ENCODE measurements at places on chromosomes 3 and 15. TPM values are rescaled to one million over a fixed set of nuclear protein-coding genes. Genes with fewer than 3 reads are reported as not detected.

Gene ZKSCAN7
- 4.1 TPM for total RNA-seq

Gene GOLGA6A
- not detected for total RNA-seq

Gene RPL39L
- 29.4 TPM for total RNA-seq

Gene IDH2
- 45.0 TPM for total RNA-seq

Gene CPLX3
- total RNA-seq, result not detected

Gene NUP210
- total RNA-seq, result 0.05 TPM

Gene MASP1
- total RNA-seq, result 2.3 TPM

Gene C3orf49
- total RNA-seq, result not detected

Gene ALCAM
- total RNA-seq, result 93.7 TPM

Gene UROC1
- total RNA-seq, result not detected

Gene GOLGA6L4
- 0.16 TPM for total RNA-seq

Gene GUCA1C
- not detected for total RNA-seq

Gene ASB7
- total RNA-seq, result 8.6 TPM

Gene CRYBG3
- 12.1 TPM for total RNA-seq

Gene DLEC1
- total RNA-seq, result not detected

Gene SYNM
- total RNA-seq, result 71.3 TPM

Gene DNAJA4
- 0.09 TPM for total RNA-seq

Gene GOLGA8T
- total RNA-seq, result not detected

Gene SUSD5
- total RNA-seq, result 14.1 TPM

Gene NDUFB5
- total RNA-seq, result 181 TPM

Gene POPDC2
- not detected for total RNA-seq

Gene MORC1
- total RNA-seq, result not detected

Gene DAZL
- not detected for total RNA-seq

Gene XCR1
- total RNA-seq, result not detected

Gene TM4SF18
- total RNA-seq, result 2.4 TPM

Gene PAK6
- 0.09 TPM for total RNA-seq

Gene SMAD6
- total RNA-seq, result 46.4 TPM

Gene SERPINI2
- not detected for total RNA-seq

Gene PPP1R14D
- not detected for total RNA-seq

Gene SLC12A1
- not detected for total RNA-seq

Gene CACNA1D
- not detected for total RNA-seq

Gene SMCO1
- total RNA-seq, result not detected

Gene GABRR3
- not detected for total RNA-seq

Gene CEP152
- 19.5 TPM for total RNA-seq

Gene FOXB1
- not detected for total RNA-seq

Gene TCAIM
- total RNA-seq, result 18.6 TPM

Gene PLCH1
- total RNA-seq, result 0.28 TPM

Gene TATDN2
- total RNA-seq, result 6.7 TPM

Gene BCL2A1
- total RNA-seq, result not detected

Gene BOC
- 2.8 TPM for total RNA-seq

Gene OR4F15
- 0.03 TPM for total RNA-seq

Gene IL12A
- total RNA-seq, result 0.09 TPM

Gene TRIM42
- not detected for total RNA-seq

Gene LSAMP
- total RNA-seq, result not detected

Gene PSTPIP1
- total RNA-seq, result not detected

Gene TRAT1
- not detected for total RNA-seq

Gene ARHGEF3
- total RNA-seq, result 1.8 TPM

Gene MCF2L2
- 0.03 TPM for total RNA-seq

Gene TBC1D23
- total RNA-seq, result 35.3 TPM

Gene MYZAP
- 0.72 TPM for total RNA-seq

Gene SCN11A
- not detected for total RNA-seq

Gene PLSCR4
- 7.8 TPM for total RNA-seq

Gene UTS2B
- 0.76 TPM for total RNA-seq

Gene GPR27
- total RNA-seq, result not detected

Gene ERICH6
- not detected for total RNA-seq
